ENCODE measurements at places on chromosomes 11 and 22. TPM values are rescaled to one million over a fixed set of nuclear protein-coding genes. Genes with fewer than 3 reads are reported as not detected.
A peak's percentile ranks its signal among the peaks of the same experiment; 100 is the strongest.

TXNRD2 gene
- total RNA-seq = 42.5 TPM

TRPC6 gene
- 0.34 TPM for total RNA-seq

DNA sequence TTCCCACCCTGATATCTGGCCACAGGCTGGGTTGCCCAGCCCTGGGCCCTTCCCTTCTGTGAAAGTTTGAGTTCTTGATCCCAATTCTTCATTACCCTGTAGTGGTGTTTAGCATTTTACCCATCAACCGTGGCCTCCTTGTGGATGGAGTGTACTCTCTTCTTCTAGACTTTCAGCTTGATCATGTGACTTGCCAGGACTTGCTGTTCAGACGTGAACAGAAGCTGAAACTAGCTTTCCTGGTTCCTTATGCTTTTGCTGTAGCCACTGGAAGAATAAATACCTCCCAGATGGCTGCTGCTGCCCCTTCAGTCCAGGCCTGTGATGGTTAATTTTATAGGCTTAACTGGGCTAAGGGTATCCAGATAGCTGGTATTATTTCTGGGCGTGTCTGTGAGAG, 32.7 kb upstream of the DAGLA start:
- no peak for DNase-seq

GRCh38 chr11:12993626-12994025, 15.5 kb upstream of the RASSF10 start:
- no peak for DNase-seq

DNA sequence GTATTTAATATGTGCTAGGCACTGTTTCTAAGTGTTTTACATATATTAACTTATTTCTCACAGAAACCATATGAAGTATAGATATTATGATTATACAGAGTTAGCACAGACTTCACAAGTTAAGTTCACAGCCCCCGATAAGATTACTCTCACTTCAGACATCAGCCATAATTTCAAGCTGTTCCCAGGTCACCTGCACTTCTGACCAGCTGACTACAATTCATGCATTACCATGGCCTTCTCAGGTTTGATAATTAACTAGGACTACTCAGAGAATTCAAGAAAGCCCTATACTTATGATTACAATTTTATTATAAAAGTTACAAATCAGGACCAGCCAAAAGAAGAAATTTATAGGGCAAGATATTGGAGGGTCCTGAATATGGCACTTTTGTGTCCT, 68.2 kb upstream of the RRM1 start:
- DNase-seq = no peak

GRCh38 chr11:62708793-62709192, 1.3 kb downstream of the GNG3 start:
- DNase-seq = no peak

- no peak for DNase-seq
Observed at GRCh38 chr11:79762279-79762921, 321.6 kb upstream of the TENM4 start.

DNA sequence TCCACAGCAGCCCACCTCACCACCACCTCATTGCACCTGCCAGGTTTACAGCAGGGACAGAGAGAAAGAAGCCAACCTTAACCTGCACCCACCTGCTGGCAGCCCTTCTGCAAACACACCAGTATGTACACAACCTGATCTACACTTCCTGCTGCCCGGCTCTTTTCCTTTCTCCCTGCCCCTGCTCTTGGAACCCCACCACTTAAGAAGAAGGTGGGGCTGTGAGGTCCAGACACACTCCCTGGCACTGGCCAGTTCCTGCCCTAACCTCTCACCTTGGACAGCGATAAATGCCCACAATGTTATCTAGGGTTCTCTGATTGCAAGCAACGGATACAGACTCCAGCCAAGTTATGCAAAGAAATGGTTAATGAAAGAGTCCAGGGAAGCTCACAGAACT, 10.8 kb upstream of the SLC35C1 start:
- peak; percentile 38 for DNase-seq

- no peak for DNase-seq
Observed at GRCh38 chr11:122893131-122893530, 10.6 kb downstream of the JHY start.

- DNase-seq = peak; percentile 39
Observed at GRCh38 chr11:95788921-95789505, 569 bp downstream of the FAM76B start.

- no peak for DNase-seq
Observed at GRCh38 chr11:116498161-116498560, 274.6 kb downstream of the BUD13 start.

CDC42BPG gene
- not detected for total RNA-seq

- DNase-seq = peak; percentile 96
Observed at GRCh38 chr11:35207471-35208403, 68.8 kb downstream of the CD44 start.
